ENCODE measurements at places on chromosomes 11 and 22.

DNA sequence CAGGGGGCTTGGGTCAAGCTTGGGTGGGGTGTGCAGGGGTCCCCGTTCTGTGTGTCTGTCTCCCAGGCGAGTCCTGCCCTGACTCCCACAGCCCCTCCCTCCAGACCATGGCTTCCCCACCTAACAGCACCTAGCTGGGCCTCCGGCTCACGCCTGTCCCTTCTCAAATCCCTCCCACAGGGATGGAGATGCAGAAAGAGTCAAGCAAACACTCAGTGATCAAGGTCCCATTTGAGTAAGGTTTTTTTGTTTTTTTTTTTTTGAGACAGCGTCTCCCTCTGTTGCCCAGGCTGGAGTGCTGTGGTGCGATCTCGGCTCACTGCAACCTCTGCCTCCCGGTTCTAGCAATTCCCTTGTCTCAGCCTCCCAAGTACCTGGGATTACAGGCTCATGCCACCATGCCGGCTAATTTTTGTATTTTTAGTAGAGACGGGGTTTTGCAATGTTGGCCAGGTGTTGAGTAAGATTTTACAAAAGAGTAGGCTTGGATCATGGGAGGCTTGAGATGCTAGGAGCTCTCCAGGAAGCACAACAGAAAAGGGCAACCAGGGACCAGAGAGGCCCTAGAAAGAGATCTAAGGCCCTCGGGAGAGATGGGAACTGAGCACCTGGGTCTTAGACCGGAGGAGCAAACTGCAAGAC is 5.7 kb downstream of the APOBEC3D start:
- no peak for DNase-seq

- no peak for DNase-seq
Observed at GRCh38 chr11:125268611-125269010, 104.1 kb downstream of the PKNOX2 start.

- no peak for DNase-seq
Observed at GRCh38 chr11:114610550-114610949, 15.0 kb upstream of the NXPE4 start.

DNA sequence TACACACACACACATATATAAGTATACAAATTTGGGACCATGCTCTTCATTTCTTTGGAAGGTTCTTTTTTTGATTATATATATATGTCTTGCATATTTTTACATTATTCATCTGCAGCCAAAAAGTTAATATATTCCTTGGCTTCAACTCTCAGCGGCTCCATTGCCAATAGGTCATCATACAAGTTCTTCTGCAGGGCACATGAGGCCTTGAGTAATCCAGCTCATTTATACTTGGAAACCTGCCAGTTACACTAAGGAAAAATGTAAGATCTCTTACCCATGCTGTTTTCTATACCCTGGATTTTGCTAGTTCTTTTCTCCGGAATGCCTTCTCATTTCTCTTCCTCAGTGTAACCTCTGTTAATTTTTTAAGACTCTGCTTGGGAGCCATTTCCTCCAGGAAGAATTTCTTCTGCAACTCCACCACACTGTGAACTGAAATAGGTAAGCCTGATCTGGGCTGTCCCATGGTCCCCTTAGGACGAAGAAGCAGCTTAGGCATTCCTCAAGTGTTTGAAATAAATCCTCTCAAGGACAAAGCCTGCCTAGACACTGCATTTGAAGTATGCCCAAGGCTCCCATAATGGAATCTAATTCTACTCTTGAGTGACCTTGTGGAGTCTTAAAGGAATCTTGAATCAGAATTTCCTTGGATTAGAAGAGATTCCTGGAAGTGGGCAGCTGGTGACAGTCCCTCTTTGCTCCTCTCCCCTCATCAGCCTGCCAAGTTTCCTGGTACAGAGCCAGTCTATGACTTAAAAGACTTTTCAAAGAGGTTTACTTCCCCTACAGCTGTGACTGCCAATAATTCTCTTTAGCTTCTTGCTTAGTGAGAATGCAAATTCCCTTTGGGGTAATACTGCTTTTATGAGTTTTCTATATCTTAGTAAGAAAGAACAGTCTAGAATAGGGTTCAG is 182.8 kb downstream of the C11orf87 start:
- DNase-seq, result no peak
